ENCODE measurements at places on chromosomes 1 and 21.

- DNase-seq: no peak
Observed at GRCh38 chr1:195973311-195973904, 634.8 kb downstream of the KCNT2 start.

DNA sequence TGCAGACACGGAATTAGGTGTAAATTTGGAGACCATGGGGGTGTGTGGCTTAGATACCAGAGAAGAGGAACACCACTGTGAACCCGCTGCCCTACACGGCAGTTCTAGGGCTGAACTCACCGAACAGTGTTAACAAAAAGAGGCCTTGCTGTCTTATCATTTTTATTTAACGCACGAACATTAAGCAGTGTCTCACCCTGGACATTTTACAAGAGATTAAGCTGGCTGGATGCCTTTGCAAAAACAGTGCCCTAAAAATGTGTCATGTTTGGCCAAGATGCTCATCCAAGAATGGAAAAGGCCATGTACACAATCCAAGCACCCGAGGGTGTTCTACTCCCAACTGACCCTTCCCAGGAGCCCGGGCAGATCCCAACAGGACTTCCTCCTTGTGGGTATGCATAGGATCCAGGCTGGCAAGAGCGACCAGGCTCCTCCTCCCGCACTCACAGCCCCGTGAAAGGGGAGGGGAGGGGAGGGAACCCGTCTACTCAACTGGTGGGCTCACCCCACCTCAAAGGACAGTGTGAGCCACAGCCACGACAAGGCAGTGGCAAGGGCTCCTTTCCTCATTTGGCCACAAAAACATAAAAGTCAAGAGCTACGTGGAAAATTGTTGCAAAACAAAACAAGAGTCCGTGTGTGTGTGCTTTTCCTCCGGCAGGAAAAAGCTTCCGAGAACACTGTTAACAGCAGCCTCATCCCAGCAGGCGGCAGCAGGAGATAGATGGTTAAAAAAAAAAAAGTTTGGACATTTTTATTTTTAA, 20.3 kb downstream of the C2CD2 start:
- no peak for DNase-seq

GRCh38 chr1:88647249-88647645, 36.8 kb upstream of the PKN2 start:
- no peak for DNase-seq

GRCh38 chr1:202642619-202643291, 67.5 kb downstream of the SYT2 start:
- DNase-seq: no peak

DNA sequence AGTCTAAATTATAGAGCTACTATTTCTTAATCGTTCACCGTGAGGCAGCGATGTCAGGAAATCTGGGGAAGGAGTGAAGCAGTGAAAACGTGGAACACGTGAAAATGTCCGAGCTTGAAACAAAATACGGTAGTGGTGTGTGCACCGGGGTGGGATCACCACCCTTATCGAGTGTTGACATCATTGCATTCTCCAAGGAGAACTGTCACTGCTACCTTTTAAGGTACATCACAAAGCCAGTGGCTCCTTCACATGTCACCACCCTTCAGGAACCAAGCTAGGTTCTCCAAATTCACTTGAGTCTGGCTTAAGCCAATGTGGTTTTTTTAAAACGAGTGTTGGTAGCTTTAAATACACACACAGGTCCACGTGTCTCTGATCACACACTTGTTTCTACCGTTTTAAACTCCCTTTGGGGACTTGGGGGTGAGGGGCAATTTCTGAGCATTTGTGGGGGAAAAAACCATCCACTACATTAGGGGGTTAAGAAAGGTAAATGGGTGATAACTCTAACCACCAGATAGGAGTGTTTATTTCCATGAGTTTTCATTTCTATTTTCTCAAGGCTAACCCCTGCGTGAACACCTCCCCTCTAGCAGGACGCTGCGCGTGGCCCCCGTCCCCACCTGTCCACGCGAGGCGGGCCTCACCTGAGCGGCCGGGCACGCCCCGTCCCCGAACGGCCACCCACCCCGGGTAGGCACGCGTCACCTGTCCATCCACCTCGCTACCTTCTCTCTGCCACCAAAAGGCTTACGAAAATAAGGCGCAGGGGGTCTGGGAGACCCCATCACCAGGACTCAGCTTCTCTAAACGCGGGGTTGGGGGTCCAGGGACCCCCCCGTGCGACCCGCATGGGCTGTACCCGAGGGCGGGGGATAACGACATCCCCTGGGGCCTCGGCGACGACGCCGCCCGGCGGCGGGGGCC, 978 bp downstream of the PRDM15 start:
- no peak for DNase-seq

GRCh38 chr1:170739803-170740202, 75.9 kb downstream of the PRRX1 start:
- no peak for DNase-seq

GRCh38 chr1:195481293-195481692, 1126.9 kb downstream of the KCNT2 start:
- no peak for DNase-seq

GRCh38 chr1:4778056-4778455, 123.6 kb downstream of the AJAP1 start:
- DNase-seq: no peak

GRCh38 chr1:55322842-55323241, 107.7 kb upstream of the USP24 start:
- no peak for DNase-seq
